ENCODE measurements at places on chromosomes 1 and 21. TPM values are rescaled to one million over a fixed set of nuclear protein-coding genes. Genes with fewer than 3 reads are reported as not detected.
A peak's percentile ranks its signal among the peaks of the same experiment; 100 is the strongest.

DNA sequence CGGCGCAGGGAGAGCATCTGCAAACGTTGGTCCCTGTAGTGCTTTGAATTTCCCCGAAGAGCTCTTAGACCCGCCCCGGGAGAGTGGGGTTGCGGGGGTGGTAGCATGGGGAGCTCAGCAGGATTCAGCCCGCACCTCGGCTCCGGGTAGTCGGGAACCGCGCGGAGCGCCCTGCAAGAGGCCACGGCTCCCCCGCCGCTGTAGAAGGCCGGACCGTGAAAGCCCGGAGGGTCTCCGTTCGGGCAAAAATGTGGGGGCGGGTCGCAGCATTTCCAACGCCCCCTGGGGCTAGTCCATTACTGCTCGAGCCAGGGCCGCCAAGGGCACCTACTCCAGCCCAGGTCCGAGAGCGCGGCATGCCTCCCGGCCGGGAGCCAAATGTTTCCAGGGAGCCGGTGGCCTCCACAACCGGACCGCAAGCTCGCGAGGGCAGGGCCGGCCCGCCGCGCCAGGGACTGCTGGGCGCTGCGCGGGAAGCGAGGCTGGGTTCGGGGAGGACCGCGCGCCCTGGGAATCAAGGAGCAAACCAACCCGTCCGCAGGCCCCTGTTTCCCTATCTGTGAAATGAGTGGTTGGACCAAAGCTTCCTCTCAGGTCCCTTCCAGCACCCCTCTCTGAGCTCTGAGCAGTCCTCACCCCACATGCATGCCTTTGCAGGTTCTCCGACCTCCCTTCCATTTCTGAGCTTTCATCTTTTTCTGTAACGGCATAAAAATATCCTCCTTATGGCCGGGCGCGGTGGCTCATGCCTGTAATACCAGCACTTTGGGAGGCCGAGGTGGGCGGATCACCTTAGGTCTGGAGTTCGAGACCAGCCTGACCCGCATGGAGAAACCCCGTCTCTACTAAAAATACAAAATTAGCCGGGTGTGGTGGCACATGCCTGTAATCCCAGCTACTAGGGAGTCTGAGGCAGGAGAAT is 775 bp upstream of the TMEM63A start:
- peak; percentile 63 for DNase-seq

Gene NPR1
- total RNA-seq: 0.07 TPM

Gene NCF2
- 7.7 TPM for total RNA-seq

Gene LIPI
- not detected for total RNA-seq

DNA sequence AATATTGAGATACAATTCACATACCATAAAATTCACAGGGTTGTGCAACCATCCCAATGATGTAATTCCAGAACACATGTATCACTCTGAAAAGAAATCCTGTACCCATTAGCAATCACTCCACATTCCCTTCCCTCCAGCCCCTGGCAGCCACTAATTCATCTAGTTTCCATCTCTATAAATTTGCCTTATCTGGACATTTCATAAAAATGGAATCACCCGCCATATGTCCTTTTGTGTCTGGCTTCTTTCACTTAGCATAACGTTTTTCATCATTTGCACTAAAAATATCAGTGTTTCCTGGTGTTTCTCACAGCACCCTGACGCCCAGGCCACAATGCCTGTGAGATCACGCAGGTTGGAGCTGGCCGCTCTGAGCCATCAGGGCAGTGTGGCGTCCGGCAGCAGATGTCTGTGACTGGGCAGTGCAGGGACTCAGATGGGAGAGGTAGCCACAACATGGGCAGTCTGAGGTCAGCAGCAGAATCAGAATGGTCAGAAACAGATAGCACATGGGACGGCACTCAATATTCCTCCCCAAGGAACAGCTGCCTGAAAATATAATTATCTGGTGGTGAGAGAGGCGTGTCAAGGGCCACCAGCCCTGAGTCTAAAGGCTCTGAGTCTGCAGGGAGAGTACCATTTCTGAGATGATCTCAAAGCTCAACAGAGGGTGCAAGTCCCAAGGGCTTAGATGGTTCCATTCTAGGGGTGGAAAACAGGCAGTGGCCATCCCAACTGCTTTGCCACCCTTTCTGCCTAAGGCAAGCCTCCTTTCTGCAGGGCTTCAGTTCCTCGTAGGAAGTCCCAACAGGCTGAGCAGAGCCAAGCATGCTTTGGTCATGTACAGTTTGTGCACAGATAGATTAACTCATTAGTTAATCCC is 129.4 kb upstream of the EDN2 start:
- no peak for DNase-seq

GRCh38 chr1:56434740-56435139 is 144.6 kb downstream of the PLPP3 start:
- DNase-seq: no peak

Gene KCNE1
- total RNA-seq: 0.21 TPM

GRCh38 chr1:22500471-22500870 is 48.8 kb downstream of the ZBTB40 start:
- DNase-seq: no peak

Measured in activated CD4-positive, alpha-beta memory T cell treated with anti-CD3 and anti-CD28 coated beads for 36 hours (primary cell).